ENCODE measurements at places on chromosomes 4 and X.

- DNase-seq = peak; percentile 26
Measured at GRCh38 chr4:170589597-170590191, 499.9 kb upstream of the AADAT start.

DNA sequence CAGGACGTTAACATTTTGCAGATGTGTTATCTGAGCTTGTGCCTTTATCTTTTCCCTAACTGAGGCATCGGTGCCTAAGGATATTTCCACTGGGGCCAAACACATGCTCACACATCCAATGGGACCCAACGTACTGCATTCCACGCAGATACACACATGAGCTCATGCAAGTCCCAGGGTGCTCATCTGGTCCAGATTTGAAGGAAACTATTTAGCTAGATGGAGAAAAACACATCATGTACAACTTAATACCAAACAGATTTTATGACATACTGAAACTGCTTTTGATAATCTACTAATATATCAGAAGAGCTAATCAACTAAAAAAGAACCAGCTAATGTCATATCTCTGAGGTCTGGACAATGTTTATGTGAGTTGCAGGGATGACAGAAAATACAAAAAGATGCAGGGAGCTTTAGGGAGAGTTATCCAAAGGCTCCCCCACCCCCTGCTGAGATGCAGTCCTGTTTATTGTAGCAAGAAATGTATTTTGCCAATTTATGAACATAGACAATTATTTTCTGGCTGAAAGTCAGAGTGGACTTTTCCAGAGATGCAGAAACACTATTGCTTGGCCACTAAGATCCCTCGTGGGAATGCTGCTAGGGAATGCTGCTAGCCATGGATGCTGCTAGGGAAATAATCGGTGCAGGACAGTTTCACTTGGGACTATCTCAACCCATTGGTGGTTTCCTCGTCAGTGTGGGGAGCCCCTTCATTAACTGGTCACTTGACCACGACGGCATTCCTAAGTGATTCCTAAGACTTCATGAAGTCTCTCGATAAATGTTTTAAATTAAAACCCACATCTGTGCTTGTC is 172.8 kb downstream of the SMIM20 start:
- no peak for DNase-seq

- DNase-seq = no peak
Measured at GRCh38 chrX:69046996-69047490, 118.2 kb downstream of the PJA1 start.

GRCh38 chr4:100086766-100087431 is 103.4 kb downstream of the DDIT4L start:
- no peak for DNase-seq

DNA sequence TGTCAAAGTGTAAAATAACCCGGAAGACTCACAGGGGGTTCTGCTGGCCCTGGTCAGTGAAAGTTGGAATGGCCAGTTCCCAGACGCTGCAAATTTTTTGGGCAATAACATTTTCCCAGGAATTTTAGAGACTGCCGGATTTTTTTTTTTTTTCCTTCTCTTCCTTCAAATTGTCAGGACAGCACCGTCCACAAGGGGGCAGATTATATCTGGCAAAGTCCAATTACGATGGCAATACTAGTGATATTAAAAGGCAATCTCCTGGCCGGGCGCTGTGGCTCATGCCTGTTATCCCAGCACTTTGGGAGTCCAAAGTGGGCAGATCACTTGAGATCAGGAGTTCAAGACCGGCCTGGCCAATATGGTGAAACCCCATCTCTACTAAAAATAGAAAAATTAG is 20.5 kb downstream of the SLC25A5 start:
- DNase-seq = peak; percentile 72

DNA sequence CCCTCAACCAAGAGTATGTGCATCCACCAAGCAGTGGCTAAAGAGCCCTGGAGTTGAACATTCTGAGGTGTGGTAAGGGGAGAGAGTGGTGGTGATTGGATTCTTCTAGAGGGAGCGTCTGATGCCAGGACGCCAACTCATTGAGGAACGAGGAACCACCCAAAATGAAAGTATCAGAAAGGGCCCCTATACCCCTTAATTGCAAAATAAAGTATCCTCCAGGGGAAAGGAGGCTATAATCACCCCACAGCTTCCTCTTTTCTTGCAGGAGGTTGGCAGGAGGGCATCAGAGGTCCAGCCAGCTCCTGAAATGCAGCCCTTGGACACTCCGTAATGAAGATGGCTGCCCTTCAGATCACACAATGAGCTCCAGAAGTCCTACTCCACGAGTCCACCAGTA is 5.3 kb upstream of the KIAA1210 start:
- no peak for DNase-seq

Measured in NCI-H2081 (cell line).